ENCODE measurements at places on chromosomes 16 and 17.

DNA sequence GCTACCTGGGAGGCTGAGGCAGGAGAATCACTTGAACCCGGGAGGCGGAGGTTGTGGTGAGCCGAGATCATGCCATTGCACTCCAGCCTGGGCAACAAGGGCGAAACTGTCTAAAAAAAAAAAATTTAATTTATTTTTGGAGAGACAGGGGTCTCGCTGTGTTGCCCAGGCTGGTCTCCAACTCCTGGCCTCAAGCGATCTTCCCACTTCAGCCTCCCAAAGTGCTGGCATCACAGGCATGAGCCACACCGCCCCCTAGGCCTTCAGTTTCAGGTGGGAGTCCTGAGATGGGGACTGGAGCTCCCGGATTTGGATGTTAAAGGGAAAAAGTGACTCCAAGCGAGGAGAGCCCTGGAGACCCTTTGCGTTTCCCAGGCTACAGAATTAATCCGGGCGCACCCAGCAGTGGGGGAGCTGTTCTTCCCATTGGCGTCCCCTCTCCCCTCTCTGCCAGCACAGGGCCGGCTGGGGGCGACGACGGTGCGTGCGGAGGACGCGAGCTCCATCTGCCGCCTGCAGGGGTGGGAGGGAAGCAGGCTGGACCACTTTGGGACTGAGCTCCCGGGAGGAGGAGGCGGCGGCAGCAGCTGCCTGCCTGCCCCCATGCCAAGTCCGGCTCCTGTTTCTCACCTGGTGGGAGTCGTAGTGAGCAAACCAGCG lies 49.3 kb upstream of the USP7 start:
- DNase-seq: no peak

DNA sequence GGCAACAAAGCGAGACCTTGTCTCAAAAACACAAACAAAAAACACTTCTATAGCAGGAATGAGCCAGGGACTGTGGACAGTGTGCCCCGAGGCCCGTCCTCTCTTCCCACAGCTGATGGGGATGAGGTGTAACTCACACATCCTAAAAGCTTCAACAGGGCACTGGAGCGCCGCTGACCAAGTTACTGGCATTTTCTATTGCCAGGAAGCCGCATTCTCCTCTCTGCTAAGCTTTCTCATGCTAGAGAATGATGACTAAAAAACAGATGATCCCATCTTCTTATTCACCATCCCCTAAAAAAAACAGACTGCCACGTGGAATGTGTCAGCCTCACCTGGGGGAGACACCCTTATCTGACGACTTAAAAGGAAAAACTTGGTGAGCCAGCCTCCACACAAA lies 16.3 kb downstream of the CARHSP1 start:
- no peak for DNase-seq

- DNase-seq: peak; percentile 10
Measured at GRCh38 chr17:57916925-57917858, 38.0 kb downstream of the CUEDC1 start.

GRCh38 chr17:67212714-67213417 lies 32.1 kb downstream of the HELZ start:
- no peak for DNase-seq

GRCh38 chr16:85417156-85417860 lies 195.8 kb upstream of the GSE1 start:
- no peak for DNase-seq

- DNase-seq: no peak
Measured at GRCh38 chr16:85089525-85089924, 22.7 kb downstream of the CIBAR2 start.

DNA sequence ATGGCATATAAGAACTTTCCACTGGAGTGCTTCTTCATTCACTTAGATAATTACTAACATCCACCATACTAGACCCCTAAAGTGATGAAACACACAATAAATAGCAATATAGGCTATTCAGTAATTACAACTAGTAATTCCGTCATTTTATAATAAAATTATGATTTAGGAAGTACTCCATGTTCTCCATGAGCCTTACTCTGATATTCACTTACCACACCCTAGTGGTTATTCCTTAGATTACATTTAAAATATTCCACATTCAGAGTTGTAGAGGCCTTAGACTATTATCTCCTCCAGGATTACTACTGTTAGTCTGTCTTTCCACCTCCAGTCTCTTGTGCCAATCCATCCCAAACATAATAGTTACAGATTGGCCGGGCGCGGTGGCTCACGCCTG lies 62.4 kb downstream of the STH start:
- no peak for DNase-seq

DNA sequence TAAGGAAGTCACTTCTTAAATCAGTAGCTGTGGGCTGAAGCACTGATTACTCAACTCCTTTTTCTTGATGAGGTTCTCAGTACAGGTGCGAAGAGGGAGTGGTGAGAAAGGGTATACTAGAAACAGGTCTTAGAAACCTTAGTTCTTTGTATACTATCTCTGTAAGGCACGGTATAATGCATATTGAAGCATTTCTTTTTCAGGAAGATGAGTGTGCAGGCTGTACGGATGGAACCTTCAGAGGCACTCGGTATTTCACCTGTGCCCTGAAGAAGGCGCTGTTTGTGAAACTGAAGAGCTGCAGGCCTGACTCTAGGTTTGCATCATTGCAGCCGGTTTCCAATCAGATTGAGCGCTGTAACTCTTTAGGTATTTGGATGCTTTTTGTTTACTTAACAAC lies 39.2 kb downstream of the CYLD start:
- no peak for DNase-seq

GRCh38 chr17:67171560-67171959 lies 73.4 kb downstream of the HELZ start:
- no peak for DNase-seq

- DNase-seq: peak; percentile 5
Measured at GRCh38 chr17:180381-181244, 837 bp downstream of the DOC2B start.

GRCh38 chr17:31583772-31584356 lies 192.4 kb downstream of the RAB11FIP4 start:
- no peak for DNase-seq

DNA sequence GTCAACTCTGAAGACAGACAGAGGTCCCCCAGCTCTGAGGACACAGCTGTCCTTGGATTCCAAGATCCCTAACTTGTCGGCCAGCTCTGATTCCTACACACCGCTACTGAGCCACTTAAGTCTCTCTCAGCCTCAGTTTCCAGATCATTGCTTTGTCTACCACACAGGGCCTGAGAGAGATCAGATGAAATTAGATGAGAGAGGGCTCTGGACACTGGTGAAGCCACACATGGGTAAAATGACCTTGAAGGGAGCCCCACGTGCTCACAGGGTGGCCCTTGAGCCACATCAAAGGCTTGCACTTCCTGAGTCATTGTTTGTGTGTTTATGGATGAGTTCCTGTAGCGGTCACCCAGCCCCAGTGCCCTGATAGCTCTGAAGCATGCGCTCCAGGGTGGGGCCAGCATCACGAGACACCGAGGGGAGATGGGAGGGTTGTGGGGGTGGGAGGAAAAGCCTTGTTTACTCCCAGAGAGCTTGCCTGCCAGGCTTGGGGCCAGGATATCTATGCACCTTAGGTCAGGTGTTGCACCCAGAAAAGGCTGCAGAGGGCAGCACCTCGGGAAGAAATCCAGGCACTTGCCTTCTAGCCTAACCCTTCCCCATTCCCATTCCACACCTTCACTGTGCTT lies 32.7 kb upstream of the SLC6A2 start:
- DNase-seq: no peak

GRCh38 chr17:65171752-65172151 lies 34.6 kb downstream of the RGS9 start:
- DNase-seq: no peak

- no peak for DNase-seq
Measured at GRCh38 chr17:73785958-73786743, 141.9 kb upstream of the SDK2 start.

- no peak for DNase-seq
Measured at GRCh38 chr17:68909066-68909465, 46.1 kb downstream of the ABCA8 start.

DNA sequence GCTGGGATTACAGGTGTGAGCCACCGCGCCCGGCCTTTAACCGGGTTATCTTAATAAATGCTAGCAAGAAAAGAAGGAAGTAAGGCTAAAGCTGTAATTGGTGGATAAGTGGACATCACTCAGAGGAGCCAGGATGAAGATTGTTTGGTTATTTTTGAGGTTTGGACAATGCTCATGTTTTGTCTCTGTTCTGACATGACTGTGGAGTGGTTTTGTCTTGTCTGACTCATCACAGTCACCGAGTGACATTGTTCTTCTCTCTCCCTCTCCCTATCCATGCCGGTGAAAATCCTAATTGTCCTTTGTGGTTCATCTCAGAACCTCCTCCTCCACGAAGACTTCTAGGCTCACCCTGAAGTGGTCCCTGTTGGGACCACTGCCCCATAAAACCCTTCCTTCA lies 23.5 kb upstream of the GRIN2A start:
- DNase-seq: no peak

DNA sequence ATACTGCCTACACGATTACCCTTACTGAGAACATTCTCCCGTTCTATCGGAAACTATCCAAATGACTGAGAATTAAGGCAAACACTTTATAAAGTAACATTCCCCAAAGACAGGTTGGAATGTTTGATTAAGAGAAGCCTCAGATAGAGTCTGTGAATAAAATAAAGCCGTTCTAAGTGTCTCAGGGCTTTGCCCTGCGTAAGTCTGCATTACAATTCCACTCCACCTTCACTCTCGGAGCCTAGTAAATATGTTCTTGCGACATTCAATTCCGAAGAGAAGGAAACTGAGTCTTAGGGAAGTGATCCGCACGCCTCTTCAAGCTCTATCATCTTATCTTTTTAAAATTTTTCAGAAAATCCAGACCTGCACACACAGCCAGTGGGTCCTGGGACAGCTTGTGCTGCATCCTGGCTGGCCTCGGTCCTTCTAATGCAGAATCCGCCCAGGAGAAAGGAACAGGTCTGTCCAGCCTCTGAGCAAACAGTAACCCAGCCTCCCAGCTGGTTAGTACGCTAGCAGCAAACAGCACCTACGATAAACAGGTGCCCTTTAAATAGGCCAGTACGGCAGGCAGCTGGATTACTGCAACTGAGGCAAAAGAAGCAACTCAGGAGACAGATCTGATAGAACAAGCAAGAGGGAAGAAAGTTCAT lies 254.1 kb upstream of the IRX3 start:
- DNase-seq: no peak

DNA sequence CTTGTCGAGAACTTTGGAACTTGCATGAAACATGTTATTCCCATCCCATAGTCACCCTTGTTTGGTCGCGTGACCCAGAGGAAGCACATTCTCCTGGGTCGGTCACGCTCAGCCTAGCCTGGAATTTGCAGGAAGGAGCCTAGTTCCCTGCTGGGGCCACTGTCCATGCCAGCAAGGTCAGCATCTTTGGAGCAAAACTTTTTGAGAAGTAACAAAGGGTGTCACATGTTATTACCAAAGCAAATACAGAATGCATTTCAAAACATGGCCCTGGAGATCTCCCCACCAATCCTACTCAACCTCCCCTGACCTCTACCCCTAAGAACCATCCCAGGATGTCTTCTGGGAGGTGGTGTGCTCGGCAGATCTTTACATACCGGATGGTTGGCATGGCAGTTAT lies 26.2 kb upstream of the IRF8 start:
- no peak for DNase-seq

GRCh38 chr16:79466111-79466510 lies 134.4 kb downstream of the MAF start:
- no peak for DNase-seq

DNA sequence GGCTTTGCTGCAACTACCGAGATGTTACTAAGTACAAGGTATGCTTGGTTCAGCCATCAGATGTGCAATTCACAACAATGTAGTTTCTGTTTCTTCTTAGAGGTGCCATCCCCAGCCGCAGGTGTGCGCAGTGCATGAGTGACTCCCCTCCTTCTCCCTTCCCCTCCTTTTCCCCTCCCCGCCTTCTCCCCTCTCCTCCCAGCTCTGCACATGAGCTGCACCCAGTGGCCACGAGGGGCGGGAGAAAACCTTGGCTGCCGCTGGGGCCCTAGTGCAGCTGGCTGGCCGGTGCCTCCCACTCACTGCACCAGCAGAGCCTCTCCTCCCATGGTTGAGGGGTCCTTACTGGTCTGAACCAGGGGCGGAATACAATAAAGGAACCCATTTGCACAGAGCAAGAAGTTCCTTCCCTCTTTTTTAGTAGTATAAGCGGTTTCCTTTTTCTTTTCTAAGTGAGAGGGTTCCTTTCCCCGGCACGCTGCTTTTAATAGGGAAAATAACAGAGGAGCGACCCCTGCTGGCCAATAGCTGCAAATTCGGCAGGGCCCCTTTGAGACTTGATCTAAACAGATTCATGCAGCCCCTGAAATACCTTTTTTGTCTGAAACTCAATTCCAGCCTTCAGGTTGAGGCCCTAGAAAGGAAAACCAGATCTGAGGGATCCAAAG lies 7.8 kb upstream of the CCL15 start:
- no peak for DNase-seq

DNA sequence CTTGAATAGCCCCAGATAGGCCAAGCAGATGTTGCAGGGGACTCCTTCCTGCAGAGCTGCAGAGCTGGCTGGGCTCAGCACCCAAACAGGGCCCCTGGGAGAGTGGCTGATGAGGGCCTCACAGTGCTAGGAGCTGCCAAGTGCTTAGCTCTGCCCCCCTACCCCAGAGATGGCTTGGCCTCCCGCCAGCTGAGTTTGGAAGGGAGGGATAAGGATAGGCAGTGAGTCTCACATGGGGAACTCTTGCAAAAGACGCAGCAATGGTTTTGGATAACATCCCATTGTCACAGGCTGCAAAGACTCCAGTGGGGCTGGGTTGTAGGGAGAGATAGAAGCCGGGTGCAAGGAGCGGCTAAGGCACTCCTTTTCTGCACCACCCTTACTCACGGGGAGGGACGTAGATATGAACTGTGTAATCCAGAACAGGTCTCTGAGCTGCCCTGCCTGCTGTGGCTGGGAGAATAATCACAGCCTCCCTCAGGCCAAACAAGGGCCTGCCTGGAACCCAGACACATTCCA lies 52.9 kb upstream of the MAF start:
- DNase-seq: no peak

GRCh38 chr17:59027750-59028149 lies 78.9 kb downstream of the TRIM37 start:
- no peak for DNase-seq

GRCh38 chr17:9465210-9465921 lies 110.3 kb downstream of the STX8 start:
- no peak for DNase-seq

DNA sequence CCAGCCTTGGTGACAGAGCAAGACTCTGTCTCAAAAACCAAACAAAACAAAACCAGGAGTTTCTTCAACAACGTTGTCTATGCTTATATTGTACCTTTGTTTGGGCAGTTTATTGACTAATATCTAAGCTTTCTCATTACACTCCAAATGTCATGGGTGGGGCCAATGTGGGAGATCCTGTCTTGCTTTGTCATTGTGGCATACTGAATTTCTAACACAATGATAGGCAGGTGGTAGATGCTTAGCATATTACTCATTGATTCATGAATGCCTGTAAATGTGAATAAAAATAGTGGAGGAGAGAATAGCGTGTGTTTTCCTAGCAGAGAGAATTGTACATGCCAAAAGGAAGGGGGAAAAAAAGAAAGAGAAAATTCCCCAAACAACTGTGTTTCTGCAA lies 802.5 kb upstream of the EEF2KMT start:
- DNase-seq: no peak

DNA sequence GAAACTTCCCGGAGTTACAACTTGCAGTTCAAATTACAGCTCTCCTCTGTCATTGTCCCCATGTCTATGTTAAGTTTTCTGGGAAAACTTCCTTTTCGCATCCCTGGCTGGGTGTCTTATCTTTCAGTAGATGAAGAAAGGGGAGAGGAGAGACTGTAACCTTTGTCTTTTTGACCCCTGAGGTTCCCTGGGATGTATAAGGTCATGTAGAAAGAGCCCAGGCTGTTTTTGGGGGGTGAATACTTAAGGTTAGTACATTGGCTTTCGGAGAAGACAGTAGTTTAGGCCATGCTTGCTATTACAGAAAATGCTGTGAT lies 31.1 kb downstream of the HS3ST3B1 start:
- DNase-seq: no peak

All from stimulated activated CD4-positive, alpha-beta T cell treated with anti-CD3 and anti-CD28 coated beads, Interleukin-12 subunit alpha, Interleukin-12 subunit beta, amount 100 ng/mL, for 4 hours (primary cell).